ENCODE measurements at places on chromosomes 2 and 18.

DNA sequence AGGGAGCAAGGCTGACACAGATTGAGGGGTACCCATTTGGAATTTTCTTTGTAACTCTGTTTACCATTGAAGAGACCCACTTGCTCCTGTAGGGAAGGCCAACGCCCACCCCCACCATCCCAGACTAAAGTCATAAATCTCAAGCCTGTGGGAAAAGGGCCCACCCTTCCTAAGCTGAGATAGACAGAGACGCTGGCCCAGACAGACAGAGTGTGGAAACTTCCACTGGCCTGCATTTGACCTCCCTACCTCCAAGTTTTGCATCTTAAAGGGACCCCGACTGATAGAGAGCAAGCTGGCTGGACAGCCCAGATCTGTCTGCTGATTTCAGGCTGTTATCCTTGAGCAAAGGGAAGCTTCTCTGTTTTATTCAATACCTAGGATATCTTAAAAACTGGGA, 48.2 kb upstream of the SLC14A2 start:
- no peak for DNase-seq

GRCh38 chr18:6401687-6402086, 13.0 kb downstream of the L3MBTL4 start:
- no peak for DNase-seq

GRCh38 chr2:27280826-27281225, 1.4 kb upstream of the TRIM54 start:
- no peak for DNase-seq

DNA sequence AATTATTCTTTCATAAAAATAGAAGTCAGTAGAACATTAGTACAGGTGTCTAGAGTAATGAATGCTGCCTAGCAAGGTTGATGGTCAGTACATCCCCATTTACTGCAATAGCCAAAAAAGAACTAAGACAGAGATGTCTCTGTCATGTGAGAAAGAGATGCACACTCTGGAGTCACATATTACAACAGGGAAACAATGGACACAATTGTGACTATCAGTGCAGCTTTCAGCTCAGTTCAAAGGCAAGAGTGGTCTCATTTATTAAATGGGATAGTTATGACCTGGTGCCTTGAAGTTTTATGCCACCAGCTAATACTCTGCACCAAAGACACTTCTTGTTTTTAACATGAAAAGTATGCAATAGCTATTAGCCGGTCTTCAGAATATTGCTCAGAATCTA, 194.9 kb upstream of the CHAC2 start:
- DNase-seq: no peak

DNA sequence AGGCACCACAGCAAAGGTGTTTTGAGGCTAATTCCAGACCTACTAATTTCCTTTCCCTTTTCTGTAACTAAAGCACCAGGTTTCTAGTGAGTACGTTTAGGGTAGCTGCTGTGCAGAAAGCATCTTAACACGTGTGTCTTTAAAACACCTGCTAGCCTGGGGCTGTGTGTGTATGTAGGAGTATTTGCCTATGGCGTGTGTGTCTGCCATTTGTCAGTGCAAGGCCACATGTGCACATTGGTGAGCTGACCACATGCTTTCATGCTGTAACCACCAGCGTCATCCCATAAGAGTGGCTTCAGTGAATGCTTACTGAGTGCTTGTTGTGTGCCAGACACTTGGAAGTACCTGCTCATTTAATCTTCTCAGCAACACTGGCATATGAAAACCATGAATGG, 241.6 kb downstream of the SEPTIN10 start:
- DNase-seq: no peak

DNA sequence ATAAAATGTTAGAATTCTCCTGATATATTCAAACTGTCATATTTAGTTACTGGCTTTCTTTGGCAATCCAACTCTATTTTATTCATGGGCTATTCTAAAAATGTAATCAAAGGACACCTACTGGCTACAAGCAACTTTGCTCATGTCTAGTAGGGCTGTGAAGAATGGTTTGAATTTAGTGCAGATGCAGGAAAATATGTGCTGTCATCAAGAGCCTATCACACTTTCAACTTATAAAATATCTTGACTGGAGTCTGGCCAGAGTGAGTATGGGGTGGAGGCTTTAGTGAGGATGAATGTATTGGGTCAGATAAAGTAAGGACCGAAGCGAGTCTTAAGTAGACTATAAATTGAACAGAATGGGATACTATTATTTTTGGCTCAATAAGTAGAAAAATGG, 343.4 kb upstream of the SPRED2 start:
- no peak for DNase-seq

- DNase-seq: no peak
Measured at GRCh38 chr2:18934886-18935285, 345.5 kb upstream of the NT5C1B start.

- DNase-seq: no peak
Measured at GRCh38 chr2:17306706-17307105, 211.5 kb downstream of the RAD51AP2 start.

- no peak for DNase-seq
Measured at GRCh38 chr2:100246163-100247145, 75.8 kb downstream of the LONRF2 start.

DNA sequence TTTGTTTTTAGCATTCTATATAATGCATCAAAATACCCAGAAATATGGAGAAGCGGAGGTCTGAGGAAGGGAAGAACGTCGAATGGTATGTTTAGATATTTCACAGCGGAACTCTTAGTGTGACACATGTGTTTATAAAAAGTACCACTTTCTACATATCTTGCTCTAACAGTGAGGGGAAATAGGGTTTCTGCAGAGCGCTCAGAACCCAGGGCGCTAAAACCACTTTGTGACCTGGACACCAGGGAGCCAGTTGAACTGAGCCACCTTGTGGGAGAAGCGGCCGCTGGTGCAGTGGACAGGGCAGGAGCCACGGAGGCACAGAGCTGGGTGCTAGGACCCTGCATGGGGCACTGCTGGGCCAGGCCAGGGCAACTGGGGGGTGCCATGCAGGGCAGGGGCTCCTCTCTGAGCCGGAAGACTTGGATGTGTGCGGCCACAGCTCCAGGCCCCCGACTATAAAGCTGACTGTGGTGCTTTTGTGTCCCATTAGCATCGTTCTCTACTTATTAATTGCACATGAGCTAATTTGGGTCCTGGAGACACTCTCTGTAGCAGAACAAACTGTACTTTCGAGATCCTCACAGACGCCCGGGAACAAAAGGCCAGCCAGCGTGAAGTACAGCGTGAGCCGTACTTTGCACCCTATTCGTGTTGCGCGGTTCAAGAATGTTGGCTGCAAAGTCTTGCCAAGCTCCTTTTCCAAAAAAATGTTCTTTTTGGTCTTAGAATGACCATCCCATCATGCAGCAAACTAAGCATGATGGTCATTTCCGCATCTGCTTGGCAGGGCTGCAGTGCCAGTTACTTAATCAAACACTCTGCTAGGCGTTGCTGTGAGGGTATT, 151.9 kb upstream of the ALKAL2 start:
- no peak for DNase-seq

GRCh38 chr2:100876231-100876860, 56.4 kb downstream of the NPAS2 start:
- no peak for DNase-seq

GRCh38 chr18:24138789-24139616, at the start of gene CABYR:
TSS of gene CABYR (plus strand) at chr18:24139062. CDS start at chr18:24143115, 4,053 bp downstream.
- peak; percentile 51 for DNase-seq

DNA sequence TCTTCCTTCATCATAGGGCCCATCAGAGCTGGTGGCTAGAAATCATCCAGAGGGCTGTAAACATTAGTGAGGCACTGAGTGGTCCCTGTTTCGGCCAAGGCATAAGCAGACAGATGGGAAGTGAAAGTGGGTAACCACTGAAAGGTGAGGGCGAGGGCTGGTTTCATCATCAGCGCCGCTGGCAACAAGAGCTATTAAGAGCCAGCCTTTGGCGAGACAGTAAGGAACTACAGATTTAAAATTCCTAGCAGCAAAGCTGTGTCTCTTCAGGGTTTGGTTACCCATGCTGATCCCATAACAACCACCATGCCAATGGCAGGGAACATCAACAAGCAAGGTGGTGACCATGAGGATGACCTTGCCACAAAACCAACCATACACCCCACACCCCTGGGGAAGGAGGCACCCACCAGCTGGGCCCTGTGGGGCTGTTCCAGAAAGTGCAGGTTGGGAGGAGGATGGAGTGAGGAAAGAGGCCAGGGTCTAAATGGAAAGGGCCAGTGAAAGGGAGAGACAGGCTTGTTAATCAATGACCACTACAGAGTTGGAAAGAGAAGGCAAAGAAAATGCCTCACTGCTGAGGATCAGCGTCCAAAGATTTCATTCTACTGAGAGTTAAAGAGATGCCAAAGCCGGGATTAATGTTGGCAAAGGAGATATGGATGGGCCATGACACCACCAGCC, 9.0 kb upstream of the SLC20A1 start:
- DNase-seq: no peak

- no peak for DNase-seq
Measured at GRCh38 chr2:70340075-70340474, 38.2 kb upstream of the FAM136A start.

DNA sequence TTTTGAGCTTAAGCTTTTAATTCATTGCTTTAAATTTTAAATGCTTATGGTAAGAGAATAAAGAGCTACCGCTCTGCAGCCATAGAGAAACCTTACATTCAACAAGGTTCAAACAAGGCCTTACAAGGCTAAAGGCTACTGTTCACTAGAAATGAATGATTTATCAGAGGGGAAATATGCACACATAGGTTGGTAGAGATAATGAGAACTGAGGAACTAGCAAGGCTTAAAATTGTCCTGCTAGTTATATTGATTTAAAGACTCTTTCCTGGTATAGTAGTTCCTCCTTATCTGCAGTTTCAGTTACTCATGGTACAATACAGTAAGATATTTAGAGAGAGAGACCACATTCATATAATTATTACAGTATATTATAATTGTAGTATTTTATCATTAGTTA, 193.4 kb downstream of the WDR7 start:
- DNase-seq: no peak

- no peak for DNase-seq
Measured at GRCh38 chr2:43218702-43219382, 7.6 kb downstream of the ZFP36L2 start.

DNA sequence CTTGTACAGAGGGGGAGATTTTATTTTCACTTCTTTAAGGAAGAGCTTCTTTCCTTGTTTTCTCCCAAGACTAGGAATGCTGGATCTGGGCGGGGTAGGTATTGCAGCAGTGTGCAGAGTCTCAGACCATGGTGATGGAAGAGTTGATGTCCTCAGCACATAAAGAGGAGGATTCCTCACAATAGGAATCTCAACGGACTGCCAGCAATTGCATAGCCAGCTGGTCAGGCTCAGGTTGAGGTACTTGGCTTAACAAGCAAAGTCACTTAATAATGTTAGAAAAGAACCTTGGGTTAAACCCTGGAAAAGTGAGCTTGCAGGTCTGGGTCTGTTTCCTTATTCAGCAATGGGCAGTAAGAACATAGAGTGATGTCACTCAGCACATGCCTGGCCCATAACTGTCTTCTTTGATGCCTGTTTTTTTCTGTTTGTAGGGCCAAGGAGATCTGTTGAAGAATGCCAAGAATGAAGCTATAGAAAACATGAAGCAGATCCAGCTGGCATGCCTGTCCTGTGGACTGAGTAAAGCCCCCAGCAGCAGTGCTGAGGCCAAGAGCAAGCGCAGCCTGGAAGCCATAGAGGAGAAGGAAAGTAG, 342.1 kb downstream of the PLCL1 start:
- DNase-seq: no peak

DNA sequence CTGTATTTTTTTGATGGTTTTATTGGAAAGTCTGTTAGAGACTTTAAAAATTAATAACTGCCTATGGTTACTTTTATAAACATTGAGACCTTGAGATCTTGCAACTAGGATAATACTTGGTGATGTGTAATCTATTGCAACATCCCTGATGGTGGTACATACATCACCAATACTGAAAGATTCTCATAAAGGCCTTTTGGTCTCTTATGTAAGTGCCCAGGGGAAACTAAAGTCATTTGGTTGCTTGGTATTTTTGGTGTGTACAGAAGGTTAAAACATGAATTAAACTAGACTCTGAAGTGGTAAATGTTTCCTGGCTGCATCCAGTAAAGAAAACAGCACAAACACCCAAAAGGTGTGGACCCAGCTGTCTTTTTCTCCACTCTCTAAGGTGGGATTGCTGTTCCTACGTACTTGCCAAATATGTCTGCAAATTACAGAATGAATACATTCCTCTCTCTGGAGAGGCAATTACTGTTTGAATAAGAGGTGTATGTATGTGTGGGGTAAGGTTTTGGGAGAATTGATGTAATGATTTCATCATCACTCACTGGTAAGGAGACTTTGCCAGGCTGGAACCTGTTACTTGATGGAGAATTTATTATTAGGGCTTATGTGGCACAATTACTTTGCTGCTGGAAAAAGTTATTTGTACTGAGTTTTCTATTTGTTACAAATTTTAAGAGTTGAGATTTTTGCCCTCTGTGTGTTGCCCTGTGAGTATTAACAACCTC, 3.6 kb downstream of the B3GNT2 start:
- DNase-seq: no peak

- no peak for DNase-seq
Measured at GRCh38 chr2:116319935-116320334, 1494.6 kb upstream of the DDX18 start.

DNA sequence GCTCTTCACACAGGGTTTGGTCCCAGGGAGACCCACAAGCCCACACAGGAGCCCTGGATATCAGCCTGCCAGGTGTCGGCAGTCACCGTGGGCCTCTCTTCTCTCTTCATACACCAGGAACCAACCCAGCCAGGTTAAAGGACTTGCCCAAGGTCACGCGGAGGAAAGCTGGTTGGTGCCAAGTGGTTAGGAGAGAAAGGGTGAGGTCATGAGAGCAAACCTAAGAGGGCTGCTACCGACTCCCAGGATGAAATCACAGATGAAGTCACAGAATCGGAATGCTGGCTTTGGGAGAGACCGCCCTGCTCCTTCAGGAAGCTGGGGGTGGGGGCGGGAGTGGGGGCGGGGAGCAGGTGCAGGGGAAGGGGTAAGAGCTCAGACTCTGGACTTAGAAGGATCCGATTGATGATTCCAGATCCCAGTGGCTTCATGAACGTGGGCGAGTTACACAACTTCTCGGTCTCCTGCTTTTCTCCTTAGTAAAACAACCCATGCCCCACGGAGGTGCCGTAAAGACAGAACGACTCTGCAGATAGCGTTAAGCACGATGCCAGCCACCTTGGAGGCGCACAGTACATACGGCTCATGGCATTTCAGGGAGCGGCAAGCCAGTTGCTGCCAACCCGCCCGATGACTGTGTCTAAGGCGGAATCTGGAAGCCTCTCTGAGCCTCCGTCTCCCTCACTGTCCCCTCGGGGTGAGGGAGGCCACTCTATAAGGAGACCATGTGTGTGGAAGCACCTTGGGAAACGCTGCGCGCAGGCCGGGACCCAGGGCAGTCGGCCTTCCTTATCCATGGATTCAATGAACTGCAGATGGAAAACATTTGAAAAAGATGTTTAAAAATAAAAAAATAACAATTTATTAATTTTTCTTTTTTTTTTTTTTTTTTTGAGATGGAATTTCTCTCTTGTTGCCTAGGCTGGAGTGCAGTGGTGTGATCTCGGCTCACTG, 23.0 kb upstream of the TAF1B start:
- DNase-seq: no peak

DNA sequence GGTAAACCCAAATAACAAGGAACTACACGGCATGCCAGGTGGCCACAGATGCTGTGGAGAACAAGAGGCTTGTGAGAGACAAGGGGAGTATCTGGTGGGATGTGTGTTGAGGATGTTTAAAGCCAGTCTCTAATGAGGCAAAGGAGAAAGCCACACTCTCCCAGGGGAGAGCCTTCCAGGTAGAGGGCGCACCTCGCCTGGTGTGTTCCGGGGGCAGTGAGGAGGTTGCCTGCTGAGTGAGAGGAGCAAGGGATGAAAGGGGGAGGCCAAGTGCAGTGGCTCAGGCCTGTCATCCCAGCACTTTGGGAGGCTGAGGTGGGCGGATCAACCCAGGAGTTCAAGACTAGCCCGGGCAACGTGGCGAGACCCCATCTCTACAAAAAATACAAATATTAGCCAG, 16.2 kb downstream of the SAG start:
- no peak for DNase-seq
